ENCODE measurements at places on chromosomes 16 and 17.

GRCh38 chr16:83098536-83098935, 471.8 kb downstream of the CDH13 start:
- no peak for DNase-seq

- DNase-seq, result no peak
Measured at GRCh38 chr16:162271-162991, 3.3 kb upstream of the HBM start.

- peak; percentile 30 for DNase-seq
Measured at GRCh38 chr16:58186176-58186944, 11.5 kb downstream of the CSNK2A2 start.

GRCh38 chr17:17042851-17043460, 699 bp downstream of the MPRIP start:
- no peak for DNase-seq

DNA sequence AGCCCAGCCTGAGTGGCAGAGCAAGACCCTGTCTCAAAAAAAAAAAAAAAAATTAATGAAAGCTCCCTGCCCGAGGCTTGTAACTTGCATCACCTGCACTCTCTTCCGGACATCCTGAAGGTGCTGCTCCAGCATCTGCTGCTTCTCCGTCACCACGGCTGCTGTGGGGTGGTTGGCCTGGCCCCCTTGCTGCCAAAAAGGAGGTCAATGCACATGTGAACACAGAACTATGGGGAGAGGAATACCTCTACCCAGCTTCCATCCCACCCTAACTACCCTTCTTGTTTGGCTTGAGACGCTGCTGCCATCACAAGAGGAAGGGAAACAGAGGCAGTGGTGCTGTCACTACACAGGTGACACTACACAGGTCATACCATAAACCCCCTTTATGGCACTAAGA, 49.0 kb downstream of the STAT3 start:
- DNase-seq, result no peak

DNA sequence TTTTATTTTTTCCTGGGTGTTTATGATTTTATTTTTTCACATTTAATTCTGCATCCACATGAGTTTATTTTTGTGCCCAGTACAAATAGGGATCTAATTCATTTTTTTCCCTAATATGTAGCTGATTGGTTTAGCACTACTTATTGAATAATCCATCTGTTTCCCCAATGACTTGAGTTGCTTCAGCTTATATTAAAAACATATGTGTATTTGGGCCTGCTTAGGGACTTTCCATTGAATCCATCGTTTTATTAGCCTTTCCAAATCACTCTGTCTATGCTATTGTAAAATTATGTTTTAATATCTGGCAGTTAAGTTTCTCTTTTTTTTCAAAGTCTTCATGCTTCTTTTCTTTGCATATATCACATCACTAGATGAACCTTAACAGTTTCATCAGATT, 42.2 kb downstream of the WWP2 start:
- no peak for DNase-seq

DNA sequence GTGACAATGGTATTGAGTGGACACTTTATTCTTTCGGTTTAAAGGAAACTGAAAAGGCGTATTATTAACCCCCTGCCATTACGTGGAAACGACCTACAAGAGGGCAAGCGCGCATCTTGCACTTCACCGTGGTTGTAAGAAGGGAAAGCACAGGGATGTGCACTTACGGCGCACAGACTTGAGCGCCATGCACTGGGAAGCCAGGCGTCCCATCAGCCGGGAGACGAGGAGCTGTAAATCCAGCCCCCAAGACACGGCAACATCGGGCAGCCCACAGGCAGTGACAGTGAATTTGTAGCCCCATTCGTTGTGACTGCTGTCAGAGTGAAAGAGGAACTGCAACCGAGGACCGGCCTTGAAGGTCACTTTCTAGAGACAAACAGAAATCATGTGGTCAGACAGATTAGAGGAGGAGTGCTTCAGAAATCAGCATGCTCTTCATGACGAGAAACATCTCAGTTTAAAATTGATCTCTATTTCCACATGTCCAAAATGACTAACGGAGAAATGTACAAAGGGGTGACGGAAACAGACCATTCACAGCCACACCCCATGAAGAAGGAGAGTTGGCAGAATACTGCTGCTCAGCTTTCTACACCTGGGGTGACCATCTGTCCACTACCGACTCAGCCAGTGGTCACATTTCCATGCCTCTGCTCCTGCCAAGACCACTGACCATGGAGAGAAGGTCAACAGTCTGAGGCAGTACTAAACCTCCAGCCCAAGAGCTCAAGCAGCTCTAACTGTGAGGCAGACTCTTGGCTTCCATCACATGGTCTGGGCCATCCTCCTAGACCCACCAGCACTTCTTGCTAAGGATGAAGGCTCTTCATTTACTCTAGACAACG, 68.6 kb downstream of the ZZEF1 start:
- DNase-seq, result peak; percentile 78

GRCh38 chr17:57523926-57524632, 221.0 kb downstream of the CCDC182 start:
- peak; percentile 90 for DNase-seq

- no peak for DNase-seq
Measured at GRCh38 chr16:46954562-46954961, 18.9 kb downstream of the DNAJA2 start.

DNA sequence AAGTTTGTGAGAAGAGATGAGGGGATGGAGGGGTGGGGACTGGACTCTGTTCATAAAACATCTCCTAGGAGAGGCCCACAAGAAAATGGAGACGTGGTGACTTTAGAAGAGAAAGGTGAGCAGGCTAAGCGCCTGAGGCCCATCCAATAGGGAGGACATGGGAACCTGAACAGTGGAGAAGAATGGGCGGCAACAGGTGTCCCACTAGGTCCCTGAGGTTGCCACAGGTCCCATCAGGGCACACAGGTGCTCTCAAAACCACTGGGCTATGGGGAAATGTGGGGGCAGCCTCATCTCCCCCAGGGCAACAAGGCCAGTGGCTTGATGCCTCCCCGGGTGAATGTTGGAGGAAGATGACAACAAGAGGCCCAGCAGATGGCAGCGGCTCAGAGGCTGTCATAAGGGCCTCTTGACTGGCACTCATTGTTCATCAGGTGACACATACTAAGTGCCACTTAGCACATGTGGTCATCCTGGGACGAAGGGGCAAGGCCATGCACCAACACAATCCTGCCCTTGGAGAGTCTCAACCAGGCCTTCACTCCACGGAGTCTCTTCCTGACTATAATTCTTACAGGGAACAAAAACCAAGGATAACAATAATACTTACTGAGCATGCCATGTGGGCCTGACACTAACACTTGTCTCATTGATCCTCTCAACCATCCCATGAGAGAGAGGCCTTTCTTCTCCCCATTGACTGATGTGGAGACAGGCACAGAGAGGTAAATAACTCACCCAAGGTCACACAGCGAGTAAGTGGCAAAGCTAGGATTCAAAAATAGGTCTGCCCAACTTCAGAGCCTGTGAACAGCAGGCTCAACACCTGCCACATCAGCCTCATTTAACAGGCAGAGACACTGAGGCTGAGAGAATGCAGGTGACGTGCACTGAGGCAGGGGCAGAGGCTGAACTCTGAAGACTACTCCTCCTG, 38.0 kb downstream of the CUEDC1 start:
- DNase-seq, result peak; percentile 72

GRCh38 chr17:5541610-5542202, 42.6 kb downstream of the NLRP1 start:
- DNase-seq, result no peak

- DNase-seq, result no peak
Measured at GRCh38 chr17:62724398-62725146, 83.5 kb downstream of the MARCHF10 start.

DNA sequence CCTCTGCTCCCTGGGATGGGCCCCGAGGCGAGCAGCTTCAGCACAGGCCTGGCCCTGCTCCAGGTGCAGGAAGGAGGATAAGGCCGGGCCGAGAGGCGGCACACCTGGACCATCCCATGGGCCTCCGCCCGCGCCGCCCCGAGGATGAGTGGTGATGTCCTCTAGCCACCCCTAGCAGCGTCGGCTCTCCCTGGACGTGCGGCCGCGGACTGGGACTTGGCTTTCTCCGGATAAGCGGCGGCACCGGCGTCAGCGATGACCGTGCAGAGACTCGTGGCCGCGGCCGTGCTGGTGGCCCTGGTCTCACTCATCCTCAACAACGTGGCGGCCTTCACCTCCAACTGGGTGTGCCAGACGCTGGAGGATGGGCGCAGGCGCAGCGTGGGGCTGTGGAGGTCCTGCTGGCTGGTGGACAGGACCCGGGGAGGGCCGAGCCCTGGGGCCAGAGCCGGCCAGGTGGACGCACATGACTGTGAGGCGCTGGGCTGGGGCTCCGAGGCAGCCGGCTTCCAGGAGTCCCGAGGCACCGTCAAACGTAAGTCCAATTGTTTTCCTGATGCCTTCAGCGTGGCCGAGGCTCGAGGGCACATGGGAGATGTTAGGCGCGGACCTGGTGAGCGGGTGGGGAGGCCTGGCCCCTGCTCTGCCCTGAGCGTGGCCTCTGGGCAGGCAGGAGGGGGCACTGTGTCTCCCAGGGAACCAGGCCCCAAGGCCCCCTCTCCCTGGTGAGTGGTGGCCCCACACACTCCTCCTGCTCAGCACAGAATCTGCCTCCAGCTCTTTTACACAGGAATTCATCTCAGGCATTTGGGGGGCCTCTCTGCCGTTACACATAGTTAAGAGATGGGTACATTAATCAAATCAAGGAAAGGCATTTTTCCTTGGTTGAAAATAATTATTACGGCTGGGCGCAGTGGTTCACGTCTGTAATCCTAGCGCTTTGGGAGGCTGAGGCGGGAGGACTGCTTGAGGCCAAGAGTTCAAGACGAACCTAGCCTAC, 855 bp downstream of the TMEM204 start:
- no peak for DNase-seq

DNA sequence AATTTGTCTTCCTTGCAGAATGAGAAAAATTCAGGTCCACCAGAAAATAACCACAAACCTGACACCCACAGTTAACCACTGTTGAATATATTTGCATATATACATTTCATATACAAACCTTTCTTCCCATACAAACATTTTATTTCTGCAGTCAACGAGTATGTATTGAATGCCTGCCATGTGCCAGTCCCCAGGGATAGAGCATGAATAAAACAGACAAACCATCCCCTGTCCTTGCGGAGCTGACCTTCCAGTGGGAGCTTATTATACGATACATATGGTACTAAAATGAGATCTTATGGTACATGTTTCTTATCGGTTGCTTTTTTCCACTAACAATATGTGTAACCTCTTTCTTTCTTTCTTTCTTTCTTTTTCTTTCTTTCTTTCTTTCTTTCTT, 116.7 kb downstream of the PITPNC1 start:
- no peak for DNase-seq

DNA sequence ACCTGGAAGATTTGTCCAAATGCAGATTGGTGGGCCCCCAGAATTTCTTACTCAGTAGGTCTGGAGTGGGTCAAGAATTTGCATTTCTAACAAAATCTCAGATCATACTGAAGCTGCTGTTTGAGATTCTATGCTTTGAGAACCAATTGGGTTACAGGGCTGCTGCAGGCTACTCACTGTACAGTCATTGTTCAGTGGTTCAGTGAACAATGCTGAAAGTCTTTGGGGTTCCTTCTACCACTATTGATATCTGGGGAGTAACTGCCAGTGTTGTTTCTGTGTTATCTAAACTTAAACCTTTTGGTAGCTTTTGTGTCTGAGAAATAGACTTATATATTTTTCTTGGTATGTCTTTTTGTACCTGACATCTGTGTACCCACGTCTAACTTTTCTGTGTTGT, 187.5 kb downstream of the TANC2 start:
- DNase-seq, result no peak

DNA sequence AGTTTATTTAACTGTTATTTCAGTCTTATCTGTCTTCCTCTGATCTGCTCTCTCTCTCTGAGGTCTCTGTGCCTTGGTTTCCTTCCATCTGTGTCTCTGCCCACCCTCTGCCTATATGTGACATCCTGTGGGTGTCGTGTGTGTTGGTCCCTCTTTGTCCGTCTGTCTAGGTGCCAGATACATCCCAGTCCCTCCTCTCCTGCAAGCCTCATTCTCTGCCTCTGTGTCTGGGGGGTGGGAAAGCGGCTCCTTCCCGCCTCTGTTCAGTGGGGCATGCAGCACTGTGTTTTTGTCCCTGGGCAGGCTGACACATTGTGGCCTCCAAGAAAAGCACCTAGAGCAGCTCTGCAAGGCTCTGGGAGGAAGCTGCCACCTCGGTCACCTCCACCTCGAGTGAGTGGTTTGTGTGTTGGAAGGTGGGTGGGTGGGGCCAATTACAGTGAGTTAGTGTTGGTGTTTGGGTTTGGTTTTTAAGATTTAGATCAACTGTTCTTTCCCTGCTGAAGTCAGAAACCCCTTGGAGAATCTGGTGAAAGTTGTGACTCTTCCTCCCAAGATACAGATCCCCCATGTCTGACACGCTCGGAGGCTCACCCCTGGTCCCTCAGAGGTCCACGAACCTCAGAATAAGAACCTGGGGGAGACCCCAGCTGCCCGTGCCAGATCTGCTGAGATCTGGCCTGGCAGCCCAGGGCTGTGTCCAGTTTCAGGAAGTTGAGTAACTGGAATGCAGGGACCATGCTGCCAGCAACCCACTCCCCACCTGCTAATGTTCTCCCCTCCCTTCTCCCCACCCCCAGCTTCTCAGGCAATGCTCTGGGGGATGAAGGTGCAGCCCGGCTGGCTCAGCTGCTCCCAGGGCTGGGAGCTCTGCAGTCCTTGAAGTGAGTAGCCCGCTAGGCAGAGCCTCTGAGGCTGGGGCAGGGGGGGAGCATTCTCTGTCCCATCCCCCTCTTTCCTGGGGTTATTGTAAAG, 50.9 kb upstream of the CPNE2 start:
- DNase-seq, result no peak

DNA sequence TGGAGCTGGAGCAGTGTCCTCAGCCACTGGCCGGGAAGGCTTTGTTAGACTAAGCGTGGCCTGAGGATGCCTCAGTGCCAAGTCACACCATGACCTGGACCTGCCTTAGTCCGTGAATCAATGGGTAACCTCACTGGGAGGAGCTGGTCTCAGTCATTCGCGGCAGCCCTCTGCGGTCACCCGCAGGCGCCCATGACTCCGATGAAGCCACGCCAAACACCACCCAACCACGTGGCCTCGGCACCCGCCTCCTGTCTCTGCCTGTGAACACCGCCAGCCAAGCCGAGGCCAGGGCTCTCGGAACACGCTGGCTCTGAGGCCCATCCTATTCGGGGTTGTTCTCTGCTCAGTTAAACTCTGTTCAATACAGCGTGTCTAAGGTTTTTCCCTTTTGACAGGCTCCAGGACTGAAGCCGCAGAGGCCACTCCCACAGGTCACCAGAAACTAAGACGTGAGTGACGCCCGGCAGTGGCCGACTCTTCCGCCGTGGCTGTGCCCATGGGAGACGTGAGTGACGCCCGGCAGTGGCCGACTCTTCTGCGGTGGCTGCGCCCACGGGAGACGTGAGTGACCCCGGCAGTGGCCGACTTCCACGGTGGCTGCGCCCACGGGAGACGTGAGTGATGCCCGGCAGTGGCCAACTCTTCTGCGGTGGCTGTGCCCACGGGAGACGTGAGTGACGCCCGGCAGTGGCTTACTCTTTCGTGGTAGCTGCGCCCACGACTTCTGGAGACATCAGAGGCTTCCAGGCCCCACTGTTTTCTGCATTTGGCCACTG, 16.8 kb upstream of the PABPN1L start:
- DNase-seq, result no peak

Data from myocyte (in vitro differentiated cells).